ENCODE measurements at places on chromosomes 4 and X. TPM values are rescaled to one million over a fixed set of nuclear protein-coding genes. Genes with fewer than 3 reads are reported as not detected.

- no peak for DNase-seq
Measured at GRCh38 chr4:181219783-181220416, 1023.3 kb upstream of the TENM3 start.

GRCh38 chrX:63754136-63754859 lies 30.7 kb downstream of the ARHGEF9 start:
- DNase-seq: peak; percentile 10

GRCh38 chr4:89773805-89774204 lies 63.2 kb downstream of the SNCA start:
- no peak for DNase-seq

GRCh38 chr4:125750399-125750798 lies 435.6 kb downstream of the FAT4 start:
- no peak for DNase-seq

GABRE gene
- polyA plus RNA-seq: 6.2 TPM

DNA sequence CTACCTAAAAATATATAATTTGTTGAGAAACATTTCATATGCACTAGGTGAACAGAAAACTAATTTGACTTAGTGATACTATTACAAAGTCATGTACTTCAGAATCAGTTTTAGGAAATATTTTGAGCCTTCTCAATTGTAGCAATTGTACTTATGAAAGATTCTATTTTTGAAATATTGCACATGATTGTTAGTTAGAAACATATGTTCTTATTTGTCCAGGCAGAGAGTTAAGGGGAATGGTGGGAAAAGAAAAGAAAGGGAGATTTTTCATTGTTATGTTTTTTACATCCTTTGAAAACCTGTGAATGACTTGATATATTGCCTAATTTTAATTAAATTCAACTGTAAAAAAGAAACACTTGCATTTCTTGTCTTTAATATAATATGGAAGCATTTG lies 66.0 kb downstream of the GLRB start:
- DNase-seq: no peak

IL3RA gene
- 13.6 TPM for polyA plus RNA-seq

DNA sequence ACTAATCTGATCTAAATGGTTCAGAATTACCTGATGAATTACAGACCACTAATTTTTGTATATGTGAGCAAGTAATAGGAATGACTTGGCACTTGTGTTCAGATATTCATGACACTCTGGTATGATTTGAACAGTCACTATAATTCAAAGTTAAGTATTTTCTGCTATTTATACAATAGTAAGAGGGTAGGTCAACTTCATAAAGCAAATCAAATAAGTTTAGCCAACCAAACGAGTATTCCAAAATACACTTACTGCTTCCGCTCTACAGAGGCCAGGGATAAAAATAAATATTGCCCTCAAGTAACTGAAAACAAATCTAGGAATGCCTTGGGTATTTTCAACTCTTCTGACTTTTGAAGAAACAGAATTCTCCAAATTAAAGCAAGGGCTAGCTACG lies 9.1 kb downstream of the EMCN start:
- DNase-seq: no peak

RTL9 gene
- 0.24 TPM for polyA plus RNA-seq

DNA sequence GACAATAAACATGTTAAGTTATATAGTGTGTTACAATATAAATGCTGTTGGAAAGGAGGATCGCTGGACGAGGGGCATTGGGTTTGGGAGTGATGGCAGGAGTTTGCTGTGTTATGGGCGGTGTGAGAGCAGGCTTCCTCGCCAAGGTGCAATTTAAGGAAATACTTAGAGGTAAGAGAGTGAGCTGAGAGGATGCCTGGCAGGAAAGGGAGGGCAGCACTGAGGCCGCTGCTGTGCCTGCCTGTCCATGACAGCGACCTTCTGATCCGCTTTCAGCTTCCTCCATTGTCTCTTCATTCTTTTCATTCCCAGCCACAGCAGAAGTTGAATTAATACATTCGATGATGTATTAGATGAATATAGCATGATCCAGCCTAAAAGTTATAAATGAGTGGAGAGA lies 41.2 kb upstream of the TBC1D14 start:
- no peak for DNase-seq

DNA sequence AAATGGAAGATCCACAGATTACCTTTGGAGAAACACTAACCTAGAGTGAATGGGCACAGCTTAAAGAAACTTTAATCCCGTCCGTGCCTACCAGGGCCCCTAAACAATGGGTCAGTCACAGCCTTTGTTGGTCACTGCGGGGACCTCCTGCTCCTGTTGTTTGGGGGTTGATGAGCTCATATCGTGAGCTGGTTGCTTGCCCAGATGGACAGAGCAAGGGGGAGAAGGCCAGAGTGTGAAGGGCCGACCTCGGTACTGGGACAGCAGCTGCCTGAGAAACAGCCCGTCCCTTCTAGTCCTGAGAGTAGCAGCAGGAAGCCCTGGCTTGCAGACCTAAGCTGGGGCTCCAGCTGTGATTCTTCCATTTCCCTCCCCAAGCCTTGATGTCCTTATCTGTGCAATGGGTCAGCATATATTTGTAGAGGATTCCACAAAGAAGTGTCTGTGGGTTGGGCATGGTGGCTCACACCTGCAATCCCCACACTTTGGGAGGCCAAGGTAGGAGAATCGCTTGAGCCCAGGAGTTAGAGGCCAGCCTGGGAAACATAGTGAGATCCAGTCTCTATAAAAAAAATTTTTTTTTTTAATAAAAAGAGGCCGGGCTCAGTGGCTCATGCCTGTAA lies 69.6 kb upstream of the SLC34A2 start:
- DNase-seq: no peak

DNA sequence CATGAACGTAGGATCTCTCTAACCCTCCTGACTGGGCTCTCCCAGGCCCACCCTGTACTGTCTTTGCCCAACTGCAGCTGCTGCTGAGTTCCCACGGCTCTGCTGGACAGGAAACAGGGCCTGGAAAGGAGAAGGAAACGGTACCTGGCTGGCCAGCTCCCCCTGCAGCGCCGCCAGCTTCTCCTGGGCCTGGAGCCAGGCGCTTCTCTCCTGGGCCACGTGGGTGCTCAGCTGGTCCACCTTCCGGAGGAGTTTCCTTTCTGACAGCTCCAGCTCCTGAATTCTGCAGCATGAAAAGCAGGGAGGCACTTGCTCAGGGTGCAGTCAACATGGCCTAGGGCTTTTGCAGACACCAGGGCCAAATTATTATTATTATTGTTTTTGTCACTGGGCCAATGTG lies 6.5 kb downstream of the C4orf50 start:
- DNase-seq: no peak

- no peak for DNase-seq
Measured at GRCh38 chr4:184734758-184735157, 862 bp upstream of the CENPU start.

KIAA0232 gene
- polyA plus RNA-seq: 42.9 TPM

- no peak for DNase-seq
Measured at GRCh38 chrX:108177351-108178142, 86.0 kb downstream of the ATG4A start.

- DNase-seq: peak; percentile 8
Measured at GRCh38 chrX:118660085-118660484, 67.3 kb upstream of the IL13RA1 start.

DNA sequence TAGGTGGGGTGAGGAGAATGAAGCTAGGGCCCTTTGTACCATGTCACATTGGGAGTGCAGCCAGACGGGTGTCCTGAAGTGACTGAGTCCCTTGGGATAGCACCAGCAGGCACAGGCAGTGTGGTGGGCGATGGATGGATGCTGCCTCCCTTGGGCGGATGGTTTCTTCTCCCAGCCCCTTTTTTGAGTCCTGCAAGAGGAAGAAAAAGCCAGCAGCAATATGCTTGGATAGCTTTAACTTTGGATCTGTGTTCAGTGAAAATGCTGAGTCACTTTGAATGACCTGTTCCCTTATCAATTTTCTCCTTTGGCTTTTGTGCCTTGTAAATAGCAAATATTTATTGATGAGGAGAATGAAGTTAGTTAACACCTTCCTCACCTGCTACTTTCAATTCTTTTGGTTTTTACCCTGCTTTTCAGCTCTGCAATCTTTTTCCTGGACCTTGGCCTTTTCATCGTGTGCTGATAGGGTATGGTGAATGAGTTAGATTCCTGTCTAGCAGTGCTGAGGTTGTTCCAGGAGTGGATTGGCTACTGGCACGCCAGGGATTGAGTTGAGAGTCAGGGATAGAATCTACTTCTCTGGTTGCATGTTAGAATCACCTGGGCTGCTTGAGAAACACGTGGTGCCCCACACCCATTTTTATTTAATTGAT lies 10.2 kb downstream of the DCUN1D4 start:
- DNase-seq: no peak

MTNR1A gene
- polyA plus RNA-seq: 1.8 TPM

DNA sequence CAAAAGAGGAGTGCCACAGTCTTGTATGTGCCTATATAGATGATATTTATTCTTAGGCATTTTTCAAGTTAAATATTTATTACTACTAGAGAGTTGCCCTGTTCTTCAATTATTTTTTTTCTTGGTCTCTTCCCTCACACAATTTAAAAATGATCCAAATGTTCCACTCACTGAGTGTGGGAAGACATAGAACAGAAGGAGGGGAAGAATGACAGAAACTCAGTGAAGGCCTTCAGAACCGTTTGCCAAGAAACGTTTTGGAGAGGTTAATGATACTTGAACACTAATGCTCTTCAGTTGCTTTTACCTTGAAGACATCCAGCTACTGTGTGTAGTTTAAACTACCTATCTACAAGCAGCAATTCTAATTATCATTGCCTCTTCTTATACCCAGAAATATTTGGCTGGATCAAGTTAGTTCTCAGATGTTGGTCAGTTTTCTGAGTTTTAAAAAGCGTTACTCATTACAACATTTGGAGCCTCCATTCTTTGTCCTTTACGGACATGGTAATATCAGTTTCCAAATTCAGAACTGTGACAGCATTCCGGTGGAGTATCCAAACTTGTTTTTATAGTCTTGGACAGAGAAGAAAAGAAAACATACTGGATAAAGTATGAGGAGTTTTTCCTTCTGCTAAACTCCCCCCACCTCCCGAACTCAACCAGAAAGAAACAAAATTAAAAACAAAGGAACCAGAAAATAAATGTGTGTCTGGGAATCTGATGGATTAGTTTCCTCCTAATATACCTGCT lies 389.7 kb downstream of the SPRY1 start:
- DNase-seq: no peak

- no peak for DNase-seq
Measured at GRCh38 chr4:3269991-3270611, 21.1 kb downstream of the MSANTD1 start.

AMOT gene
- 74.8 TPM for polyA plus RNA-seq

DNA sequence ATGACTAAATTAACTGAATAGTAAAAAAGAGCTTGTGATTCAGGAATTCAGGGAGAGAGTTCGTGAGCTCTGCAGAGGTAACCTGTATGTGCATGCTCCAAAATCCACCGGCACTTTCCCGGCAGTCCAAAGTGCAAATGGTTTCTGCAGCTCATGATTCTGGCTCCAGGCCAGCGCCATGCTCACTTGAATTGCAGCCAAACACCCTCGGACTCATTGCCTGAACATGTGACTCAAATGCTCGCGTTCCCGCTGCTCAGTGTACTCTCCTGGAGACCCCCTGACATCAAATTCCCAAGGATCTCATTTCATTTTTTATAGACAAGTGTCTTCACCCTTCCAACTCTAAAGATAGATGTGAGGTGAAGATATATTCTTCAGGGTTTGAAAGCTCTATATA lies 44.1 kb upstream of the SH3RF1 start:
- peak; percentile 58 for DNase-seq

CXCL6 gene
- 0.11 TPM for polyA plus RNA-seq

TMPRSS11B gene
- not detected for polyA plus RNA-seq

- DNase-seq: no peak
Measured at GRCh38 chr4:95304898-95305297, 243.9 kb downstream of the UNC5C start.

DNA sequence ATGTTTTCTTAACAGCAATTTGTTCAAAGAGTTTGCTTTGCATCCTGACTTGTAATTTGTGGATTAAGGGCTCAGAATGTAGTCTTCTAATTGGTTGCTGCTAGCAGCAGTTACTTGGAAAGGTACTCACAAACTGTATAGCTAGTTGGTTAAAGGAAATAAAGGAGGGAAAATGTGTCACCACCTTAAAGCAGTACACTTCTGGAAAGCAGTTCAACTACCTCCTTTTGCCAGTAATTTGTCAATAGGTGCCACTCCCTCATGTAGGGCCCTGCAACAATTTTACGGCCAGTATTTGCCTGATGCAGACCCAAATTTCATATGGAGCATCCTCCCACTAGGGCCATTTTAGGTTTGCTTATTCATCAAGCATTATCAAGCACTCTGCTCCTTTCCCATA lies 20.8 kb downstream of the AMOT start:
- no peak for DNase-seq

DNA sequence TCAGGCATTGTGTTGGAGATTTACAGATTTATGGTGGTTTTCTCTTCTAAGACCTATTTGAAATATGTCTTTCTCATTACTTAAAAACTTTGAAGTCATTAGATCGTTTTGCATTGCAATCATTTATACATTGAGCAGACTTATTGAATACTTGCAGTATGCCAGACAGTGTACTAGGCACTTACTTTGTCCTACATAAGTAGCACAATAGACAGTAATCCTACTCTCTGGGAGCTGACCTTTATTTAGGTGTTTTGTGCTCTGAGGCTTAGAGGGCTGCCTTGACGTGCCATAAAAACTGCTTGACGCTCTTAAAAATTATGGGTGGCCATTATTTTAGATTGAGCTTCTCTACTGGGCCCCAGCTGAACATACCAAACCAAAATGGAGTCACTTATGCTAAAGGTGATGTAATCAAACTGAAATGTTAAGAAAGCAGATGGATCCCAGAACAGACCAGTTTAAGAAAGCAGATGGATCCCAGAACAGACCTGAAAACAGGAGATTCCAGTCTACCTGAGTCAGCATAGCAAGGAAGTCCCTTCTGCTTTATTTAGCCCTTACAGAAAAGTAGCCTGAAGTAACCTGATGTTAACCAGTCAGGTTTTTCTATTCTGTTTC lies 42.4 kb downstream of the PTTG2 start:
- DNase-seq: no peak

- no peak for DNase-seq
Measured at GRCh38 chrX:5415738-5416137, 812.9 kb downstream of the NLGN4X start.

DNA sequence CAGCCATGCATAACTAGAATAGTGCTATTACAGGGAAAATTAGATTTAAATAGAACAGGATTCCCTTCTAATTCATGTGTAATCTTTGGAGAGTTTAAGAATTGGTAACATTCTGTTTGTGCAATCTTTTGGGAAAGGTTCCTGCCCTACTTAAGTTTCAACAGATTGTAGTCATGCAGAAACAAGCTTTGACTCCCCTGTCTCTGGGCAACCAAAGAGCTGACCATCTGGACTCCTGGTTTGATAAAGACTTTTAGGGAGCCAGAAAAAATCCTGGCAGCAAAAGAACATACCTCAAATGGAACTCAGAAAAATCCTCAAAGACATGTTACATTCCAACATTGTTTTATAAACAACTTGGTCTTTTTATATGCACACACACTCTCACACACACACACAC lies 191.1 kb upstream of the NEIL3 start:
- DNase-seq: no peak

DNA sequence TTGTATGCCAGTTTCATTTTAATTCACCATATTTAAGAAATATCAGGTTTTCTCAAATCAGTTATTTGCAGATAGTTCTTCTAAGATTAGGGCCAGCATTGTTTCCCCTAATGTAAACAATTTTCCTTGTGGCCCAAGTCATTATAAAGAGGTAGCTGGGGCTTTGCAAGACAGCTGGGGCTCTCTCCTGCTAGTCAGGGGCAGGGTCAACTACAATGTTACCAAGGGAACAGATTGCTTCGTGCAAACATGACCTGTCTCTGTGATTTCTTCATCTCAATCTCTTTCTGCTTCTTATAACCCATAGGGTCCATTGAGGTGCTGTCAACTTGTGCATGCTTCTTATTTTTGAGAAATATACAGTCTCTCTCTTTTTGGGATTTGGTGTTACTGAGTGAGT lies 12.1 kb downstream of the ARMCX6 start:
- no peak for DNase-seq
